ENCODE measurements at places on chromosomes 6 and 20.
A peak's percentile ranks its signal among the peaks of the same experiment; 100 is the strongest.

DNA sequence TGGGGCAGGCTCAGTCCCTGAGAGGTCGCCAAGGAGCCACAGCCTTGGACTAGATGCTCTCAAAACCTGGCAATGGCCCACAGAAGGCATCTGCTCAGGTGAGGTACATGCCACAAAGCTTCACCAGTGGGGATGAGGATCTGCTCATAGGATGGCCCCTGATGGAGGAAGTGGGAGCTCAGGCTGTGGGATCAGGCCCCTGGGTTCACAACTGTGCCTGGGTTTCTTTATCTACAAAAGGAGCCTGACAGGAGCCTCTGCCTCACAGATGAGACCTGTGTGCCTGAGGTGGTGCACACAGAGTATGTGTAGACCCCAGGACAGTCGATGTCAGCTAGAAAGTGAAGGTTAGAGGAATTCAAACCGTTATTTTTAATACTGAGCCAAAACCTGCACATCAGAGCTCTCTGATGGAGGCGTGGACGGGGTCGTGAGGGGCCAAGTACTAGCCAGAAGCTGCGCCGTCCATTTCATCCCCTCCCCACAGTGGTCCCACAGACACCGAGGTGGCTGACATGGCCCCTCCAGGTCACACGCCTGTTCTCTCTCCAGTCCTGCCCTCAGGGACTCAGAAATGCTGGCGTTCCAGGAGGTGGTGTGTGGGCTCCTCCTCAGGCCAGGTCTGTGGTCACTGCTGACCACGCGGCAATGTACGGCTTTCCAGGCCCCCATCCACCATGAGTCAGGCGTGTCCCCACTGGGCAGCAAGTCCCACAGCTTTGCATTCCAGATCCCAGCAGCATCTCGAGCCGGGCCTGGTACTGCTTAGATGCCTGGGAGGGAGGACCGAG lies 33.3 kb downstream of the NTSR1 start:
- DNase-seq: no peak

DNA sequence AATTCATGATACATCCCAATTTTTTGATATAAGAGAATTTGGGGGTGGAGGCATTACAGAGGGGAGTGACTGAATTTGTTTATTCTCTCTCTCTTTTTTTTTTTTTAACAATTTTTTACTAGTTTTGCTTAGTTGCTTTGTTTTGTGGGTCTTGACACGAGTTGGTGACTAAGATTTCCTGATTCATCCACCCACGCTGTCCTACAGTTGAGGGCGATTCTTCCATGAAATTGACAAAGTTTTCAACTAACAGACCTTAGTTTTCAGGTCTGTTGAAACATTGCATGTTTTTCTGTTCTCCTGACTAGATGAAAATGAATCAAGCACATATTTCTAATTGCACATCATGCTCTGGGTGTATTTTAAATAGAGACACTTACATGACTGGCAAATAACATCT lies 613.8 kb downstream of the TFAP2B start:
- DNase-seq: no peak

GRCh38 chr6:15504581-15505350 lies 158.1 kb downstream of the DTNBP1 start:
- DNase-seq: peak; percentile 35

DNA sequence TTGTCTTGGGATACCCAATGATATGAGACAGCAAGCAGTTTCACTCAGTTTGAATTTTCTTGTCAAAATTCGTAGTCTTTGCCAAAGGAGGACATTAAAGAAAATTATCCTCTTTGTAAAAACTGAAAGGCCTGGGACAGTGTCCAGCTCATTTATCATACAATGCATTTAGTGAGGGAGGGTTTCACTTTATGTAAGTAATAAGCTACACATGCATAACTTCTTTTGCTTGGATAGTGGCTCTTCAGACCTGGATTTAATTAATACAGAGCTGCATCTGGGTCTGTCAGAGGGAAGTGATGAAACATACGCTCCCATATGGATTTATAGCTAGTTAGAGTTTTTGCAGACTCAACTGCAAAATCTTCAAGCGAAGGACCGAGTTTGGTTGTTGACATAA lies 175.6 kb downstream of the PHACTR1 start:
- DNase-seq: no peak

DNA sequence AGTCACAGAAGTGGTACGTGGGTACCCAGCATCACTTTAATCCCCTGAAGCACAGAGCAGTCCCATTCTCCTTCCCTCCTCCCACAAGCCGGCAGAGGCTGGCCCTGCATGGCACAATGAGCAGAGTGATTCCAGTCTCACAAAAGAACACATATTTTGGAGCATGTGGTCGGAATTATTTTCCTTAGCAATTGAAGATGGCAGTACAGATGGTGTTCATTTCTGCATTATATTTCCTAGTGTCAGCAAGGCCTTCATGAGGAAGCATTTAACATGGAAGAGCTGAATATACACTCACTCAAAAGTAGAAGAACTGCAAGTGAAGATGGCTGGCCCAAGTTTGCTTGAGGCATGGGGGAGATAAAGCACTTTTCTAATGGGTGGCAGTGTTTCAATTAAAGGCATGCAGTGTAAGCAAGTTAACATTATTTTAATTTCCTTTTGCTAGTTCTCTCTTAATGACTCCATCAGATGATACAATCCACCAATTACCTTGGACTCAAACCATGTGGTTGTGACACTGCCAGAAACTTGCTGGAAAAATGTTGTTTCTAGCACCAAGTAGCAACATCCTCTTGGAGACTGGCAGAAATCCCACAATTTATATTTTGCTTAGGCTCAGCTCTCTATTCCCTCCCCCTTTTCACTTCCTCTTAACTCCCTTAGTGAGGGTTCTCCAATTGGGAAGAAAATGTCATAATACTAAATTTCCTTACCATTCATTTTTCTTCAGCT lies 74.4 kb downstream of the ARHGAP18 start:
- DNase-seq: no peak

DNA sequence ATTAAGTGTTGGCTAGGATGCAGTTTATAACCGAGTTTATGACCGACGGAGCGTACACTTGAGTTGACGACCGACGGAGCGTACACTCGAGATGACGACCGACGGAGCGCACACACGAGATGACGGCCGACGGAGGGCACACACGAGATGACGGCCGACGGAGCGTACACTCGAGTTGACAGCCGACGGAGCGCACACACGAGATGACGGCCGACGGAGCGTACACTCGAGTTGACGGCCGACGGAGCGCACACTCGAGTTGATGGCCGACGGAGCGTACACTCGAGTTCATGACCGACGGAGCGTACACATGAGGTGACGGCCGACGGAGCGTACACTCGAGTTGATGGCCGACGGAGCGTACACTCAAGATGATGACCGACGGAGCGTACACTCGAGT lies 119.8 kb downstream of the HUS1B start:
- DNase-seq: no peak

GRCh38 chr6:162525181-162525580 lies 202.4 kb downstream of the PRKN start:
- DNase-seq: no peak

GRCh38 chr6:50819466-50819903 lies 814 bp downstream of the TFAP2B start:
- DNase-seq: no peak

GRCh38 chr6:43444582-43444981 lies 10.8 kb downstream of the DLK2 start:
- no peak for DNase-seq

- DNase-seq: no peak
Observed at GRCh38 chr6:134602123-134602522, 284.2 kb upstream of the SGK1 start.

DNA sequence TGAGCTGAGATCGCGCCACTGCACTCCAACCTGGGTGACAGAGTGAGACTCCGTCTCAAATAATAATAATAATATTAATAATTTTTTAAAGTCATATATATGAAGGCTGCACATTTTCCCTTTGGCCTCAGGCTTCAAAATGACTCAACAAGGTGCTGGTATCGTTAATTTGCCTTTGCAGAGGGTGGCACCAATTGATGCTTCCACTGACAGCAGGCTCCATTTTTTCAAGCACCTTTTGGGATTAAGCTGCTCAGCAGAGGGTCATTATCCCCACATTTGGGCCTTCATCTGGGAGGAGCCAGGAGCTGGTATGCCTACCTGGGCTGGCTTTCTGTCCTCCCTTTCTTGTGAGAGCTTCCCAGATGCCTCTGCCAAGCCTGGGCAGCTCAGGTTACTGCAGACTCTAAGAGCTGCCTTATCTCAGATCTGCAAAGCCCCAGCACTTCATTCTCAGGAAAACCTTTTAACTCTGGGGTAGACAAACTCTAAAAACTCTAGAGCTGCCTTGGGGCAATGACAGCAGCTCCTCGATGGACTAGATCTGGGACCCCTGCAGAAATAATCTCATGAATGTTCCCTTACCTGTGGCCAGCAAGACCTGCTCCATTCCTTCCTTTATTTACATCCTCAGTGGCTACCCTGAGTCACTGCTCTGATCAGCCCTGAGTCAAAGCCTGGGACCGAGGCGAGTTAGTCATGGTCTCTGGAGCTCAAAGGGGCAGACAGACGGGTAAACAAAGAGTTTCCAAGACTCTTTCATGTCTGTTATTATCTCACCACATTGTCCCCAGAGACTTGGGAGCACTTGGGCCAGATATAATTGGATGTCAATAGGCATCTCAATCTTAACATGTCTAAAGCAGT lies 80.0 kb upstream of the EYA2 start:
- DNase-seq: peak; percentile 29

GRCh38 chr6:158384671-158385110 lies 72.4 kb downstream of the TULP4 start:
- DNase-seq: no peak

GRCh38 chr6:27183060-27183832 lies 64.3 kb upstream of the PRSS16 start:
- no peak for DNase-seq

DNA sequence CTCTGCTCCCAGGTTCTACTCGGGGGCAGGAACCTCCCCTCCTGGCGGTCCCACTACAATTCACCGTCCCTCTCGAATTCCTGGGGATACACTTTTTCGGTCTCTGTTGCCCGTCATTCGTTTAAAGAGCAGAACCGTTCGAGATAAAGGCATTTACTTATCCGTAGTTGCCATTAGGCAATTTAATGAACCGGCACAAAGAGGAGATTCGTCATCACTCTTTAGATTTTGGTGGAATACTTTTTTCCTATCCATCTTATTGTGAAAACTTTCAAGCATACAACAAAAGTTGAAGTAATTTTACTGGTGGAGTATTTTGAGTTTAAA lies 1.2 kb upstream of the CD24 start:
- DNase-seq: no peak

GRCh38 chr6:37376078-37376743 lies 22.4 kb downstream of the RNF8 start:
- DNase-seq: no peak

DNA sequence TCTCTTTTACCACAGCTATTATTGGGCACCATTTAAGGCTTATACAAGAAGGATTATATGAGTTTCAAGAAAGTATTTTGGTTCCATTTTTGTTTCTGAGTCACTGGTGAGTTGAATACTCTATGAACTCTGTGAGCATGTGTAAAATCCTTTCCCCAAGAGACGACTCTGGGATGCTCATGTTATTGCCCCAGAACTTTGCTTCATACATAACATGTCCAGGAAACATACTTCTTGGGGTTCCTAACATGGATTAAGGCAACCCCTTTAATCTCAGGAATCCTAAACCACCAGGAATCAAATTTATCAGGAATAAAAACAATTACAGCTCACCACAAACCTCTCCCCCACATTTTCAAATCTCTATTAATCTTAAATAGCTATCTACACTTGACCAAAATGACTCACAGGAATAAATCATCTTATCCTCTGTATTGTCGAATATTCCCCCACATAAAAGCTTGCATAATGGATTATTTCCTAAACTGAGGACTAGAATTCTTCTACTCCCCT lies 117.5 kb upstream of the COL21A1 start:
- no peak for DNase-seq

- no peak for DNase-seq
Observed at GRCh38 chr6:21846541-21847451, 253.2 kb downstream of the SOX4 start.

DNA sequence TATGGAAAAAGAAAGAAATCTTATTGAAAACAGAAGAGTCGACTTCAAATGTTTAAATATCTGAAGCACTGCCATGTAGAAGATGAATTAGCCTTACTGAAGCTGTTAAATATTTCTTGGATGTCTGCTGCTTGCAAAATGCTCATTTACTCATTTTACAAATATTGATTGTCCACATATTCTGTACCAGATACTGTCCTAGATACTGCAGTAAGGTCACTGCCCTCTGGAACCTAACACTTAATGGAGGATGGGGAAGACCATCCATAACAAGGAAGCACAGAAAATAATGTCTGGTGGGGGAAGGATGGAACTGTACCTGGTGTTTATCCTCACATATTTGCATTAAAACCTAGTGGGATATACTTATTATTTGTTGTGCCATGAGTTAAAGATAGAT lies 99.0 kb downstream of the RCAN2 start:
- DNase-seq: no peak

DNA sequence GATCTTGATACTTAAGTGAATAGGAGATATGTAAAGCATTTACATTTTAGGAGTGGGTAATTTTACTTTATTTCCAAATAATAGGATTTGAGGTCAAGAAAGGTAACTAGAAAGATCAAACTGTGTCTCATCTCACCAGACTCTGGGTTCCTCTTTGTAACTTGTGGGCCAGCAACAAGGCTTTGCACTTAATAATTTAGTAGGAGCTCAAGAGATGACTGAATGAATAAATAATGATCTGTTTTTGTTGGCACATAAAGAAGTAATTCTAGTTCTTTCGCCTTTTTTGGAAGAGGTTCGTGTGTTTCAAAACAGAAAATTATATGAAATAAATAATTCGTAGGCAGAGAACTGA lies 67.4 kb upstream of the FABP7 start:
- DNase-seq: no peak

- no peak for DNase-seq
Observed at GRCh38 chr20:3751675-3752385, 15.7 kb downstream of the ADISSP start.

GRCh38 chr6:111864138-111865048 lies 8.9 kb downstream of the FYN start:
- DNase-seq: no peak

- DNase-seq: no peak
Observed at GRCh38 chr6:120055071-120055470, 705.5 kb upstream of the MAN1A1 start.

- no peak for DNase-seq
Observed at GRCh38 chr6:73932866-73933265, 236.9 kb downstream of the CD109 start.

GRCh38 chr6:31952140-31952805 lies 6.4 kb downstream of the CFB start:
- DNase-seq: no peak

GRCh38 chr20:59785986-59786795 lies 147.2 kb downstream of the SYCP2 start:
- no peak for DNase-seq

DNA sequence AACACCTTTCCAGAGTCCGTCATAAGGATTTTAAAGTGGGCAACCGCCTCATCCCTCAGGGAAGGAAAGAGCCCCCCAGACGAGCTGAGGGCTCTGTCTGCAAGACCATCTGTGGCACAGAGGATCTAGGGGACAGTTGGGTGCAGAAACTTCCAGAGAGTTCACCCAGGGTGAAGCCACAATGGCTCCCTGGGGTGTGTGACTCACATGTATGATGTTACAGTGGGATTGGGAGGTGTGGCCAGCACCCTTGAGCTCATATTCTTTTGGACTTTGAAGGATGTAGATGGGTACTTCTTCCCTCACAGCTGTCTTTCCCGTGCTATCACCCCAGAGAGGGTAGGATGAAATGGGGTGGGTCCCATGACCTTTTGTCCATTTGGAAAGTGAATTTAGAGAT lies 95.5 kb downstream of the NCR2 start:
- DNase-seq: peak; percentile 23

Data from LoVo (cell line).